ENCODE measurements at places on chromosomes 12 and 14. TPM values are rescaled to one million over a fixed set of nuclear protein-coding genes. Genes with fewer than 3 reads are reported as not detected.

Gene LGMN
- total RNA-seq: 33.0 TPM

Gene KSR2
- 1.9 TPM for total RNA-seq

Gene NCOR2
- total RNA-seq: 21.3 TPM

Gene KRT80
- 0.36 TPM for total RNA-seq

Gene VAMP1
- 6.9 TPM for total RNA-seq

Gene DPPA3
- not detected for total RNA-seq

Gene FOXN4
- 0.44 TPM for total RNA-seq

Gene PEX5
- total RNA-seq: 28.2 TPM

Gene INHBC
- total RNA-seq: not detected

Gene KRT85
- 0.14 TPM for total RNA-seq

Gene CCDC196
- total RNA-seq: 0.40 TPM

Gene TSHR
- total RNA-seq: 0.14 TPM

Gene TTC6
- total RNA-seq: not detected

Gene SIX4
- total RNA-seq: 3.8 TPM

Gene PGF
- total RNA-seq: 2.2 TPM

Gene SLC22A17
- total RNA-seq: 2.7 TPM

Gene IQSEC3
- 1.3 TPM for total RNA-seq

Gene FLVCR2
- 0.73 TPM for total RNA-seq

Gene POLE2
- total RNA-seq: 18.3 TPM

Gene P2RX7
- 0.46 TPM for total RNA-seq

Gene ACOT4
- total RNA-seq: 0.38 TPM

Gene ABCC9
- total RNA-seq: 0.53 TPM

Gene ERBB3
- 2.7 TPM for total RNA-seq

Gene REP15
- total RNA-seq: 0.81 TPM

Gene BEGAIN
- 8.6 TPM for total RNA-seq
